ENCODE measurements at places on chromosomes 2 and 18.
A peak's percentile ranks its signal among the peaks of the same experiment; 100 is the strongest.

DNA sequence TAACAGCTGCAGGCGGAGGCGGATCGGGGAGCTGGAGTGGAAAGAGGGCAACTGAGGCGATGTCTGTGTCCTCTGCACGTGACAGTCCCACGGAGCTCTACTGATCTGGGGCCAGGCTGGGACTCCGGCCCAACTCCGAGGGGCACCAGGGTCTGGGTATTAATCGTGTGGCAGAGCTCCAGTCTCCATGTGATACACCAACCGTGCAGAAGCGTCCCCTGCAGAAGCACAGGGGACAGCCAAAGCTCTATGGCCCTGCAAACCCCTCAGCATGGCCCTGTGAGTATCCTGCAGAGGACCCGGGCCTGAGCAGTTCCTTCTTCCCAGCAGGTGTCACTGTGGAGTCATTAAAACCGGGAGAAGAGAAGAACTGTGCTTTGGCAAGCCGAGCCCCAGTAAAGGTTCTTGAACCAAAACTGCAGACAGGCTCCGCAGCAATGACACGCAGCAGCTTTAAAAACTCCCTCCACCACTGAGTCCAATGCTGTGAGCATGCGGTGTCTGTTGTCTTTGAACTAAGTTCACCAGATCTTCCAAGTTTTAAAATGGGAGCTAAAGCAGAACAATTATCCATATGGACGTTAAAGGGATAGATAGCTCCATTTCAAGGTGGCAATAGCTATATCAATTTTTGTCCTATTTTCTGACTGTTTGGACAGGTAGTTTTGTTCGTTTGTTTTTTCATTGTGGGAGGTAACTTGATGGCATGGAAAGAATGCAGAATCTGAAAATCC, 79.4 kb downstream of the TMEM182 start:
- DNase-seq: peak; percentile 26

GRCh38 chr2:37324786-37325624, at the start of gene PRKD3:
Gene PRKD3, minus strand, starts transcription at chr2:37324833. Its CDS starts 8,309 bp downstream, at chr2:37316524.
- peak; percentile 87 for DNase-seq

GRCh38 chr2:176024083-176024482, 22.0 kb upstream of the LNPK start:
- no peak for DNase-seq

DNA sequence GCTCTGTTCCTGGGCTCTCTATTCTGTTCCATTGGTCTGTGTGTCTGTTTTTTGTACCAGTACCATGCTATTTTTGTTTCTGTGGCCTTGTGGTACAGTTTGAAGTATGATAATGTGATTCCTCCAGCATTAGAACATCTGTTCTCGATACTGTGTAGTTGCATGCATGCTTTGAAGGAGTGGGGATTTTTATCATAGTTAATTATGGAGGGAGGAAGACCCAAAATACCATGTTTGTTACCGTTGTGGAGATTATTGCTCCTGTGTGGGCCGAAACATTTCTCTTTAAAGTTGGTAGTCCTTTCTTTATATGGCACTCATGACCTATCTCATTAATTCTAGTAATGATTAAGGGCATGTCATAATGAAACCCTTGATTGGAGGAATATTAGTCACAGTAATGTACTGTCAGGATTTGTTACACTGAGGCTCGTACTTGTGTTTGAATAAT, 87.6 kb downstream of the TTC27 start:
- peak; percentile 44 for DNase-seq

GRCh38 chr2:127195140-127196074, 24.7 kb downstream of the CYP27C1 start:
- DNase-seq: no peak

DNA sequence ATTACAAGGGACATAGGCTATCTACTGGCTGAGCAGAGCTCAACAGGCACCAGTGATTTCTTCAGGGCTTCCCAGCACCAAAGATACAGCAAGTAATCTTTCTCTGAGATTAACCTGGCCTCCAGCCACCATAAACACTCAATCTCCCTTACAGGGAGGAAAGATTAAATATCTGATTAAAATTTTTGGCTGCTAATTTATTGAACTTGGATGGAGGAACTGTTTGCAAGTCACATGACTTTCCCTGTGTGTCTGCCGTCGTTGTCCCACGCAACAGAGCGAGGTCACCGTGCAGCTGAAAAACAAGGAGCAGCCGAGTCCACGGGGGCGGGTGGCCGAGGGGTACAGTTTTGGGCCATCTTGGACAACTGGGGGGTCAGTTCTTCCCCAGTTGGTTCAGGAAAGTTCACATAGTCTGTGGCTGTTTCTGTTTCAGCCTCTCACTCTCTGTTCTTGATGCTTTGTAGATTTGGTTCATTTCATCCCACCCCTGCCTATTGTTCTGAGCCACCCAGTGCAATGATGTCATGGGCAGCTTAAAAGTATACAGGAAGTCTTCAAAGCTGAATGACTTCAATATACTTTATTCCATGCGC, 186.8 kb upstream of the CTAGE1 start:
- no peak for DNase-seq

DNA sequence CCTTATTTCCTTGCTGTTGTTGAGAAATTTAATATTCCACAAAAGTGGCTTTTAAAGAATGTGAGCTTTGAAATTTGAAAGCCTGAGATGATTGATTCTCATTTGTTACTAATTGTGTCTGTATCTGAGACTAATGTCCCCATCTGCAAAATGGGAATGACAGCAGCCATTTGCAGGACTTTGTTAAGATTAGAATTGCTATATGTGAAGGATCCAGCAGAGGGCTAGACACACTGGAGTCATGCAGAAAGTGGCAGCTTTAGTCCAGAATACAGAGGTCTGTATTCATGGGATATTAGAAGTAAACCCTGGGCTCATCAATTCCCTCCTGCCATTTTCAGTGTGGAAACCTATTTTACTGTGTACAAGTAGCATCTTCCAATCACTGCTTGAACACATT, 296.5 kb upstream of the GYPC start:
- no peak for DNase-seq

DNA sequence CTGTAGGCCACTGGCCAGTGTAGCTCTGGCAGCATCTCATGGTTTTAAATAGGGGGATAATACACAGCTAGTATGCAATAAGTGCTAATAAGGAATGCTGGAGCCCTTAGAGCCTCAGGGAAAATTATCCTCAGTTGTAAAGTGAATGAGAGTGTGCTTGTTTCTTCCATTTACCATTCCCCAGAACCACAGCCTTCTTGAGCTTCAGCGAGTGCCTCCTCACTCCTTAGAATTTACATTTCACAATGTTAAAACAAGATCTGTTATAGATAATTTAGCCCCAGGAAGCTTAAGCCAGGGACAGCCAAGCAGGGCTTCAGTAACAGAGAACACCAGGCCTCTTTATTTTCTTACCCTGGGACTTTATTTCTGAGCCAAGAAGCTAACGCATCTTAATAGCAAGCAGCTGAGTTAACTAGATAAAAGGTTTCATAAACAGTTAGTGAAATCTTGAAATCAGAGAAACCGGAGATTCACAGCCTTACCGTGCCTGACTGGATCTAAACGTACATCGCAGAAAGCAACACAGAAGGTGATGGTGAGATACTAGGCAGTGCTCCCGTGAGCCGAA, 535.2 kb downstream of the TDRD15 start:
- peak; percentile 1 for DNase-seq

DNA sequence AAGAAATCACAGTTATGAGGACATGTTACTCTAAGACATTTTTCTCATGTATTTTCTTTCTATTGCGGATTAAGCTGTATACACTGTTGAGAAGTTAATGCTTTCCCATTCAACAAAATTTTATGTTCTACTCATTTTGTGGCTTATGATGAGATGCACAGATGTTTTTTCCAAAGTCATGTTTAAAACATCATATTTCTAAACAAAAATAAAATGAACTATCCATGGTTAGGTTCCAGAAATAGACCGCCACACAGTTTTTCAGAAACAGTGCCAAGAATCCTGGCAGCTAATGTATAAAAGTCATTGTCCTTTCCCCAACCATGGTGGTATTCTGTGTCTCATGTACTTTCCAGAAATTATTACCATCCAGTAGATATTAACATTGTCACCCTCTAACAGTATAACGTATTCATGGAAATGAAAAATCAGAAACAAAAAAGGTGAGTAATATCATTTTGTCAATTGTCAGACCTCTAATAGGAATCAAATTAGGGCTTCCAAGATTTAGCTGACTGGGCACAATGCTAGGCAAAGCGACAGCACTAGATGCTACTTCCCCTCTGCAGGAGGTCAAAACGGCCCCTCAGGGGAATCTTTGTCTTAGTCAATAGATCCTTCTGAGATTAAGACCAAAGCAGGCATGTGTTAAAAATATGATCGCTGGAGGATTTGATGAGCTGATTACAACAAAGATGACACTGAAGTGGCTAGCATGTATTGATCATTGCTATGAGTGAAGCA, 54.4 kb upstream of the ZNF397 start:
- DNase-seq: no peak

DNA sequence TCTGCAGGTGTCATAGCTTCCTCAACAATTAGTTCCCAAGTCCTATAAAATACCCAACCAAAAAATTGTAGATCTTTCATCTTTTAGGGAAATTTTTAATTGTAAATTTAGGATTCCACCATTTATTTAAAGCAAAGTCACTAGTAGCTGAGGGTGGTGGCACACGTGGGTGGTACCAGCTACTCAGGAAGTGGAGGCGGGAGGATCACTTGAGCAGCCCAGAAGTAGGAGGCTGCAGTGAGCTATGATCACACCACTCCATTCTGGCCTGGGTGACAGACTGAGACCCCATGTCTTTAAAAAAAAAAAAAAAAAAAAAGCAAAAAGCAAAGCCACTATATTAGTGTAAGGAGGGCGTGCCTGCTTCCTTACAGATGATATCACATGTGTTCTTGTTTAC, 60.3 kb upstream of the GREB1L start:
- no peak for DNase-seq

GRCh38 chr2:63858291-63858690, 16.6 kb downstream of the UGP2 start:
- no peak for DNase-seq

DNA sequence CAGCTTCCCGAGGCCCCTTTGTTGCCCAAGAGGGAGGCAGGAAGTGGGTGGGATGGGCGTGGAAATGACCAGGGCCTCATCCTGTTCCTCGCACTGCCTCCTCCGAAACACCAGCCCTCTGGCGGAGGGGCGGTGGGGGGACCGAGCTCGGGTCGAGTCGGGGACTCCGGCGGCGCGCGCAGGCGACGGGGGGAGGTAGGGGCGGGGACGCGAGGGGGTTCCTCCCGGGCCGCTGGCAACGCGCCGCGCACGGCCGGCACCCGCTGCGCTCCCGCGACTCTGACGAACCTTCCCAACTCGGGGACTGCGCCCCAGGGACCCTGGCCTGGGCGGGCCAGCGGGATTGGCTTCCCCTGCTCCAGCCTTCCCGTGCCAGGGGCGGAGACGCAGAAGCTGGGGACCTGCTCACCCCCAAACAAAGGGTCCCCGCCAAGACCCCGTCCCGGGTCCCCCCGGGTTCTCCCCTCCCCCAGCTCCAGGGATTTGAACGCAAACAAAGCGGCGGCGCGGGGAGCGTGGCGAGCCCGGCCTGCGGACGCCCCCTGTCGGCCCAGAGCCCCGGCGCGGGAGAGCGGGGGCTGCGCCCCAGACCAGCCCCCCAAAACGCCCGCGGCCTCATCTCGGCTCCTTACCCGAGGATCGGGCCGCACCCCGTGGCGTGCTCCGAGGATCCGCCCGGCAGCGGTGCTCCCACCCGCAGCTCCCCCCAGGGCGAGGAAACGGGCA, 1.2 kb downstream of the SEMA4C start:
- DNase-seq: peak; percentile 92
